Non-pigmented ciliary epithelial cell (primary cell): ENCODE measurements at places on chromosomes 2 and 18.

DNA sequence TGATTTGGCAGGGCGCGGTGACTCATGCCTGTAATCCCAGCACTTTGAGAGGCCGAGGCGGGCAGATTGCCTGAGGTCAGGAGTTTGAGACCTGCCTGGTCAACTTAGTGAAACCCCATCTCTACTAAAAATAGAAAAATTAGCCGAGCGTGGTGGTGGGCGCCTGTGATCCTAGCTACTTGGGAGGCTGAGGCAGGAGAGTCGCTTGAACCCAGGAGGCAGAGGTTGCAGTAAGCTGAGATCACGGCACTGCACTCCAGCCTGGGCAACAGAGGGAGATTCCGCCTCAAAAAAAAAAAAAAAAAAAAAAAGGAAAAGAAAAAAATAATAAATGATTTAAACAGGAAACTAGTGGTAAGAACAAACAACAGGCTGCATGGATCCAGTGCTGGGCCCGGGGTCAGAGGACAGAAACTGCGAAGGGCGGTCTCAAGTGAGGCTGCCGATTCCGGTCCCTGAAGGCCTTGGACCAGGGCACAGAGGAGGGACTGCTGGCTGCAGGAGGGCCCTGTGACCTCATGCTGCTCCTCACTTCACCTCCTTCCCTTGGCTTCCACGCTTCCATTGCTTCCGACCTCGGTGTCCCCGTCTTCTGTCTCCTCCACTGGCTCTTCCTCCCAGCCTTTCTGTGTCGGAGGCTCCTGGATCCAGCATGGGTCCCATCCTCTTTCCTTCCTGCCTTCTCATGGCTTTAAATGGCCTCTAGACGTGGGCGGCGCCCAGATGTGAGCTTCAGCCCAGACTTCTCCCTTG, 2.1 kb upstream of the GRHL1 start:
- no peak for DNase-seq

GRCh38 chr18:63234841-63235240, 84.7 kb downstream of the BCL2 start:
- DNase-seq = no peak

- DNase-seq = no peak
Measured at GRCh38 chr2:61326423-61326822, 144.5 kb downstream of the USP34 start.

DNA sequence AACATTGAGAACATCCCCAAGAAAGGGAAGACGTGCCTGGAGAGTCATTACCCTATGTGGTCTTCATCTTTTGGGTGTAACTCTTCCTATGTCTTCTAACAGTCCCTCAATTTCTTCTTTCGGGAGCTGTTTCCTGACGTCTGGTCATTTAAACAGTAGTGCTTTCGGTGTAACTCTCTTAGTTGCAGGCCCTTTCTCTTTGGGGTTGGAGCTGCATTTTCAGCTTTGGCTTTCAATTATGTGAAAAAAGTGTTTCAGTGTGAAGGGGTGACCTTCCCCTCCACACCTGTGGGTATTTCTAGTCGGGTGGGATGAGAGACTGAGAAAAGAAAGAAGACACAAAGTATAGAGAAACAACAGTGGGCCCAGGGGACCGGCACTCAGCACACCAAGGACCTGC, 105.9 kb downstream of the CERS6 start:
- DNase-seq = no peak

DNA sequence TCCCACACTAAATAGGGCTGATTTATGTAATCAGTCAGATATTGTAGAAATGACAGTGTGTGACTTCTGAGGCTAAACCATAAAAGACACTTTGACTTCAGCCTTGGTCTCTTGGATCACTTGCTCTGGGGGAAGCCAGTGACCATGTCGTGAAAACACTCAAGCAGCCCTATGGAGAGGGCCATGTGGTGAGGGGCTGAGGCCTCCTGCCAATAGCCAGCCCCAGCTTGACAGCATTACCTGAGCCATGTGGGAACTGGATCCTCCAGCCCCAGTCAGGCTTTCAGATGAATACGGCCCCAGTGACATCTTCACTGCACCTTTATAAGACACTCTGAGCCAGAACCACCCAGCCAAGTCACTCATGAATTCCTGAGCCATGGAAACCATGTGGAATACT, 20.8 kb downstream of the TNS1 start:
- DNase-seq = no peak

GRCh38 chr2:173753441-173753840, 211.7 kb downstream of the SP3 start:
- DNase-seq = no peak

DNA sequence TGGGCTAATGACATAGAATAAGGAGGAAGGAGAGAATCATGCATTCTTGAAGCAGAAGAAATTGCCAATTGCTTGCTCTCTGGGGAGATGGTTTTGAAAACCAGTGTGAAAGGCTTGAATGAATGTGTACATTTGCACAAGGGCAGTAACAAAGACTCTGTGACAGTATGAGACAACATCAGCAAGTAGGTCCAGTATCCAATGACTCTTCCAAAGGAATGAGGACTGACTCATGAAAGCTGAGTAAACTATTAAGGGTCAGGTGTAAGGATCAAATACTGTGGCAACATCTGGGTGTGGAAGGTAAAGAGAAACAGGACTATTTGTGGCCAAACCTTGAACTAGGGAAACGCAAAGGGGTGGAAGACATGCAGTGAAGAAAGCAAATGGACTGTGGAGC, 886.0 kb upstream of the CHAC2 start:
- DNase-seq = no peak

GRCh38 chr2:15941481-15941850, 1.1 kb downstream of the MYCN start:
- no peak for DNase-seq

- no peak for DNase-seq
Measured at GRCh38 chr2:64819361-64819760, 165.6 kb upstream of the SERTAD2 start.

- DNase-seq = no peak
Measured at GRCh38 chr2:104862058-104862941, 8.4 kb downstream of the POU3F3 start.
